Stimulated activated CD4-positive, alpha-beta T cell treated with anti-CD3 and anti-CD28 coated beads, Interleukin-1b, Interleukin-23, amount 100 ng/mL, for 24 hours (primary cell): ENCODE measurements at places on chromosomes 2 and 18.

DNA sequence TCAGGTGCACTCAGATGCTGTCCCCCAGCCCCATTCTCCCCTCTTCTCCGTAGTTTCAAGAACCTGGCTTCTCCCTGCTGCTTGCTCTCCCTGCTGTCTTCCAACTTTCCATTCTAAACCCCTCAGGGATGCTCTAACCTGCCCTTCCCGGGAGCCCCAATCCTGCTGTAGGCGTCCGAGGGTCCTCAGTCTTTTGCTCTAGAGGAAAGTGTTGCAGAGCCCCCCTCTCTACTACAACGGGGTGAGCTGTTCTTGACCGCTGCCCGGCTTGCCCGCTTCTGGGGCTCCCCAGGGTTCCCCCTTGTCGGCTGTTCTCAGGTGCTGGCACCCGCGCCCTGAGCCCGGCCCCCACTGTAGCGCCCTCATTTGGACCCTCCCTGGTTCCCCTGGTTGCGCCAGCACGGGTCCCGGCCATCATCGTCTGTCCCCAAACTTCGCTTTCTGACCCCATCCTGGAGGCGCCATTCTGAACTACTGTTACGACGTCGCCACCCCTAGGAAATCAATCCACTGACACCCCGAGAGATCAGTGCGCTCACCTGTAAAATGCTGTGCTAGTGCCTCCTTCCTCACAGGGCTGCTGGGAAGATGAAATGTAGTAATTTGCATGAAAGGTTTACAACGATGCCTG, 31.9 kb upstream of the REG3G start:
- no peak for DNase-seq

DNA sequence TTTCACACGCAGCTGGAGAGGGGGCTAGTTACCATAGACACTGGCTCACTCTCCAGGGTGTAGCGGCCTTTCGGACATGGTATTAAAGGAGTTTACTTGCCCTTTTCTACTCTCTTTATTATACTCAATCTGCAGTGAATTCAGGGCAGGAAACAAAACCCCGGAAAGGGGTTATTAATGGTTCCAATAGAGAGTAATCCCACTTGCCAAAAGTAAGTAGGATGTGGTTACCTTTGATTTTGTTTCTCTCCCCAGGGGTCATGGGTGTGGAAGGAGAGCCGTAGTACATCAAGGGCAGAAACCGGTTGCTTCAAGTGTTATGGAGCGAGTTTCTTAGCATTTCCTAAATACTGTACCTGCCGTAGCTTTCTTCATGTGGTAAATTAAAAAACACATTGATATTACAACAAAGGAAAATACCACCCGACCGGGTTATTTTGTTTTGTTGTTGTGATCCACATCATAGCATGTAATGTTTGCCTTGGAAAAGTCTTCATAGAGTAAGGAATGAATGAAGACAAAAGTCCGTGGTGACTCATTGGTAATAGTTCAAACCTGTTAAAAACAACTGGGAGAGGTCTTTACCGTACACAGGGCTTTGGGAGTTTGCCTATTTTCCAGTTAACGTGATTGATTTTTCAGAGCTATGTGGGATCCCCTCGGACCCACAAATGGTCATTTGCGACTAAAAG, 71.5 kb downstream of the SLC4A3 start:
- no peak for DNase-seq

GRCh38 chr2:213079756-213080155, 71.7 kb downstream of the IKZF2 start:
- DNase-seq = no peak

DNA sequence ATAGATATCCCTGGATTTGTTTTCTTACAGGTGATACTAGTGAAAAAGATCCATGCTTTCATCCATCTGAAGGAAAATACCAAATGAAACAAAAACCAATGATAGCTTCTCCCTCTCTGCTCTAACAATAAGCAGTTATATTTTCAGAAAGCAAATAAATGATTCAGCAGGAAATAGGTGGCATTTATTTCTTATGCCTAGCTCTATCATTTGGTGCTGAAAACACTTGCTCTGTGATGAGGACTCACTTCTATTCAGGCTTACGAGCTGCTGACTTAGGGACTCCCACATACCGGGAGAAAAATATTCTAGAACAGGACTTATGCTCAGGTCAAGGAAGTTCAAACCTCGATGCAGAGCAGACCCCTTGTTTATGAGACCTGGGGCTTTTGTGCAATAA, 142.6 kb downstream of the SETBP1 start:
- DNase-seq = no peak

- DNase-seq = no peak
These were observed 16.1 kb upstream of the XDH start for GRCh38 chr2:31430439-31431165.

GRCh38 chr2:212523756-212524155, 14.8 kb downstream of the ERBB4 start:
- no peak for DNase-seq

GRCh38 chr2:9547262-9547991, 8.2 kb downstream of the ADAM17 start:
- DNase-seq = no peak

GRCh38 chr2:3142961-3143571, 234.6 kb downstream of the EIPR1 start:
- no peak for DNase-seq

GRCh38 chr18:4831127-4831526, 365.9 kb downstream of the AKAIN1 start:
- no peak for DNase-seq

- no peak for DNase-seq
These were observed 11.2 kb downstream of the CFAP210 start for GRCh38 chr2:169683054-169683424.

DNA sequence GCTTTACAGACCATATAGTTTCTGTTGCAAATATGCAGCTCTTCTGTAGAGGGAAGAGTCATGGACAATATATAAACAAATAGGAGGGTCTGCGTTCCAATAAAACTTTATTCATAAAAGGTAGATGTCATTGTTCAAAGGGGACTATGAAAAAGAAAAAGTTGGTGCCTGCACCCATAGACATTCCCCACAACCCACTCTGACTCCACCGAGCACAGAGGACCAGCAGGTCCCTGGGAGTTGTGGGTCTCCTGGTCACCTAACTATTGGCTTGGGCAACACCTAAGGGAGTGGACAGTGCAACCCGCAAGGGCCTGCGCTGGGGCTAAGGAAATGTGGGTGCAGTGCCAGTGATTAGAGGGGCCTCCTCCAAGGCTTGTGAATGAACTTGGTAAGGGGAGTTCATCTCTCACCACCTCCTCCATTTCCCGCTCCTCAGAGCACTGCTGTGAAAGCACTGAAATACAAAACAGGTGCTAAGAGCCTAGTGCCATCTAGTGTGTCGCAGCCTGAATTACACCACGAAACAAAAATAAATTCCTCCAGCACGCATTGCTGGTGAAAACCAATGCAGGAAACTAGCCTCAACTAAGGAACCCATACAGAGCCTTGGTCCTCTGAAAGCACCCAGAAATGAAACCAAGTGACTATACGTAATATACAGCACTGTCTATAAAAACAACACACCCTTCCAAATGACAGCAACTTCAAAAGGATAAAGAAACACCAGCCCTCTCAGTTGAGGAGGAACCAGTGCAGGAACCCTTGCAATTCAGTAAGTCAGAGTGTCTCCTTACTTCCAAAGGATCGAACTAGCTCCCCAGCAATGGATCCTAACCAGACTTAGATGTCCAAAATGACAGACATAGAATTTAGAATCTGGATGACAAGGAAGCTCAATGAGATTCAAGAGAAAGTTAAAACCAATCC, 166.6 kb downstream of the RNF144A start:
- no peak for DNase-seq

- DNase-seq = no peak
These were observed 339.3 kb upstream of the TMEFF2 start for GRCh38 chr2:192534072-192534471.

GRCh38 chr2:211864328-211864727, 674.3 kb downstream of the ERBB4 start:
- DNase-seq = no peak

GRCh38 chr2:62118160-62118559, 77.8 kb upstream of the B3GNT2 start:
- DNase-seq = no peak

- no peak for DNase-seq
These were observed 54.5 kb upstream of the GPR45 start for GRCh38 chr2:105186967-105187498.

GRCh38 chr18:74252039-74252395, 39.7 kb downstream of the CYB5A start:
- no peak for DNase-seq

DNA sequence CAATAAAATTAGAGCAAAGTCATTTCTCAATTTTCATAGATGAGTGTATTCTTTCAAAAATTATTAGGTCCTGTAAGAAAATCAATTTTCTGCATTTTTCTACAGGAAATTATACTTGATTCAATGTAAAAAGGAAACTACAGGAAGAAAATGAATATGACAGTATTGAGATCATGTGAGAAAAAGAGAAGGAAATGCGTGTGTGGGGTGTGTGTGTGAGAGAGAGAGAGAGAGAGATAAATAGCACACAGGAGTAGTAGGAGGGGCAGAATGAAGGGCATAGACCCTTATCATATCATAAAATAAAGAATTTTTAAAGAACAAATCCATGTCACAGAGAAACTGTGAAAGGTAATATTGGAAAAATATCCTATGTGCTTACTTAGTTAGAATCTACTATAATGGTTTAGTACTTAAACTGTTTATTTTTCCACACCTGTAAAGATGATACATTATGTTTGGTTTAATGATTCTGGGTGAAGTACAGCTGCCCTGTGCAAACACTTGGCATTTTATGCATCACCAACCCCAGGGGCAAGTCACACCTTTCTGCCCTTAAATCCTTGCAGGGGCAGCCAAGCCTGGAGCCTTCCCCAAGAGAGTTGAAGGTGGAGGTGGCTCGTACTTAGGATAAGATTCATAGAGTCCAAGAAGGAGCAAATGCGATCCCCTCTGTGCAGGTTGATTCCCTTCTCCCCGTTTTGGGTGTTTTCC, 276.4 kb downstream of the TGIF1 start:
- no peak for DNase-seq

DNA sequence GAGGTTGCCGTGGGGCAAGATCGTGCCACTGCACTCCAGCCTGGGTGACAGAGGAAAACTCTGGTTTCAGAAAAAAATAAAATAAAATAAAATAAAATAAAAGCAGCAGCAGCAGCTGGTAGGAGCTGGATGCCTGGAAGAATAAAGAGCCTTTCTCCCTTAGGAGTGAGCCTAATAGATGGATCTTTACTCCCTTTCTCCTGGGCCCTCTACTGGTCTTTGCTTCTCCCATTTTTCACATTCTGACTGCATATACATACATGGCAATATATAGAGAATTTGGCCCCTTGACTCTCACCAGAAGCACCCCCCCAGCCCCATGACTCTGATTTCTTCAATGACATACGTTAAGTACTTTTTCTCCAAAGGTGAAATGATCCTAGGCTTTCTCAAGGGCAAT, 9.8 kb upstream of the MALT1 start:
- DNase-seq = no peak

GRCh38 chr2:71235930-71236587, 9.2 kb upstream of the PAIP2B start:
- DNase-seq = no peak

DNA sequence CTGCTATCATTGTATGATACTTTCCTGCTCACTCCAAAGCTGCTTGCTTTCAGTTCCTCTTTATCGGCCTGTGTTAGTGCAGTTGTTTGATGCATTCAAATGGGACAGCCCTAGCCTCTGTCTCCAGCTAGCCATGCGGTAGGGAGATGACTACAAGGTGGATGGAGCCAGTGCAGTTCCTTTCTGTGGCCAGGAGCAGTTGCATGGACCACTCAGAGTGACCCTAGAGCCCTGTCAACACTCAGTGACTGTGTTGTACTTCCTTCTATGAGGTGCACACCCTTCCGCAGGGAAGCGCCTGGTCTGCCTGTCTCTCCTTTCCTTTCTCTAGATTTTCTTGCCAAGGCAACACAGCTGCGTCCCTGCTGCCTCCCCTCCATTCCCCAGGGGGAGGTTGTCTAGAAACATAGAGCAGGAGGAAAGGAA, 33.8 kb downstream of the KCNS3 start:
- DNase-seq = no peak

- DNase-seq = no peak
These were observed 44.6 kb downstream of the CNGA3 start for GRCh38 chr2:98390571-98391476.

DNA sequence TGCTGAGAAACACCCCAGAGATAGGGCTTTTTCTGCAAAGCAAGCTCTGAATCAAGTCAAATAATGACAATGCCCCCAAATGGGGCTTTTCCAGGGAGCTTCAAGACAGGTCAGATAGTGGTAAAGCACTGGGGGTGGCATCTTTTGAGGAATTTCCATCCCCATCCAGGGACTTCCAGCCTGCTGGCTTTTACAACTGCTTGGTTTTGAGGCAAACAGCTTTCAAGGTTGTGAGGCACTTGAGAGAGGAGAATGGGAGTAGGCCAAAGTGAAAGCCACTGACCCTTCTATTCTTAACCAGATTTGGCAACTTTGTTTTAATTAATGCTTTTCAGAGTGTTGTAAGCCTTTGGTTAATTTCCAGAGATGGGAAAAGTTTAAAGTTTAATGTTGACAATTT, 762.0 kb upstream of the POU3F3 start:
- DNase-seq = no peak

- DNase-seq = no peak
These were observed 599.5 kb upstream of the ZNF804A start for GRCh38 chr2:183998797-183999190.

DNA sequence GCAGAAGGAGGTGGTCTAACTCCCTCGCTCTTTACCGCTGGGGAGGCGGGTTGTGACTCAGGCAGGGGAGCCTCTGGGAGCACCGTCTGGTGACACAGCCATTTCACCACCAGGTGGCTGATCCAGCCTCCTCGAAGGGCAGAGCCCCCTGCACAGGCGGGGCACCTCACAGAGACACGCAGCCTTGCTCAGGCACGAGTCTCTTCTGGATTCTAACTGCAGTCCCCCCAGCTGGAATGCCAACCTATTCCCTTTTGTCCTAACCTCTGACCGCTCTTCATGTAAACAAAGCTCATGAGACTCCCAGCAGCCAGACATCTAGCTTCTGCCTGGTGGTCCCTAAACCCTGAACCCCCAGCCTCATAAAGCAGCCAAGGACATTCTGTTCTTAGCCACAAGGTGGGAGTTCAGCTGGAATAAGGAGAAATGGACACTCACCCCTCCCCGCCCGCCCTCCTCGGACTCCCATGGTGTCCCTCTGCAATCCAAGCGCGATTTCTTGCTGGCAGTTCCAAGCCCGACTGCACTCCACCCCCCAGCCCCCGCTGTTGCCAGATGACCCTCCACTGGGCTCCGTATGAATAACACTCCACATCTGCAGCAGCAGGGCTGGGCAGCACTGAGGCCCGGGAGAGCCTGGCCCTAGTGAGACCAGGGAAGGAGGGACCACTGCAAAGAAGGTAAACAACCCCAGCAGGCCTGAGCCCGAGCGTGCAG, 84.3 kb downstream of the TNS1 start:
- DNase-seq = no peak

- peak; percentile 9 for DNase-seq
These were observed 446 bp upstream of the RHBDD1 start for GRCh38 chr2:226835420-226835795.

- DNase-seq = no peak
These were observed 85.6 kb downstream of the DDX1 start for GRCh38 chr2:15677141-15677843.
